NCI-H1930 (cell line): ENCODE measurements at places on chromosomes 3 and 15.

DNA sequence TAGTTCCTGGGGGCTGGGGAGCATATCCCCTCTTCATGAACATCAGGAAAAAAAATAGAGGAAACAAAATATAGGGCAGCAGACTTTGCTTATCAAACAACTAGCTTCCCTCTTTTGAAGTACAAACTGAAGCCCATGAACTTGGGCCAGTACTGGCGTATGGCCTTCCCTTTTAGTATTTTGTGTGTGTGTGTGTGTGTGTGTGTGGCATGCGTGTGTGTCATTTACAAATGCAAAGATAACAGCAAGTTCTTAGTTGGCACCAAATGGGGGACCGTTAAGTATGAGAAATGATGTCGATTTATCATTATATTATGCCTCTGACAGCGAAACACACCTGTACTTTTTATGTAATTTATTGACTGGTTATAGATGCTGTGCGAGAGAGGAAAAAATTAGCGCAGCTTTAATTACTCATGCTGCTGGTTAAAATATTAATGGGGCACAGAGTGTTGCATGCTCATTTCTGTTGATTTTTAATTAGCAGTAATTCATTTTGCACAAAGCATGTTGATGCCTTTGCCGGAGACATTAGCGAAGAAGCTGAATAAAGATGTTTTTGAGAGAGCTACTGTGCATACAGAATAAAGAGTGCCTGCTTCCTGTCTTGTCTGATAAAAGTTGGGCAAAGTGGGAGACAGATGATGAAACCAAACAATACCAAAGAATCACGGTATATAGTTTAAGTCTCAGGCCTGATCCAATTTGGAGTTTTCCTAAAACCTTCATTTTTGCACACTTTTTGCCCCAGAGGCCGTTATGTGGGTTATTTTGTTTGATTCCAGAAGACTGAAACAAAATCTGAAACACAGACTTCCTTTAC is 297.1 kb downstream of the SATB1 start:
- no peak for DNase-seq

DNA sequence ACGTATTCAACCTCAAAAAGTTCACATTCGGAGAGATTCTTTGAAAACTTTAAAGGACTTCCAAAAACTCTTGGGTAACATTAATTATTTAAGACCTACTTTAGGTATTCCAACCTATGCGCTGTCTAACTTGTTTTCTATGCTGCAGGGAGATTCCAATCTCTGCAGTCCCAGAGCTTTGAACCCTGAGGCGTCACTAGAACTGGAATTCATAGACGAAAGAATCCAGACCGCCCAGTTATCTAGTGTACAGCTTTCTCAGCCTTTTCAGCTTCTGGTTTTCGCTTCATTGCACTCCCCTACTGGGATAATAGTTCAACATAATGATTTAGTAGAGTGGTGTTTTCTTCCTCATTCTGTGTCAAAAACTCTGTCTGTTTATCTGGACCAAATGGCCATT is 711.3 kb downstream of the ROBO1 start:
- DNase-seq = no peak

- DNase-seq = no peak
Measured at GRCh38 chr3:15579051-15579450, 22.3 kb downstream of the HACL1 start.

DNA sequence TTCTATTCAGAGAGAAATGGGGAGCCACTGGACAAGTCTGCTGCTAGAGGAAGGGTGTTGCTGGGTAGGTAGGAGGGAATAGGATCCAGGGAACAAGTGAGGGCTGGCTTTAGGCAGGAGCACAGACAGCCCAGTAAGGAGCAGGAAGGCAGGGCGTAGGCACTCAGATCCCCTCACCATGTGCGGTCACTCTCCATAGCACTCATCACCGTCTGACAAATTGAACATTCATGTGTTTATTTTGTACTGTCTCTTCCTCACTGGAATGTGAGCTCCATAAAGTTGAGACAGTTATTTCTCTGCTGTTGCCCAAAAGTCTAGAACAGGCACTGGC is 24.2 kb upstream of the LRRC34 start:
- no peak for DNase-seq

- DNase-seq = no peak
Measured at GRCh38 chr3:185586686-185587039, 568 bp downstream of the SENP2 start.

DNA sequence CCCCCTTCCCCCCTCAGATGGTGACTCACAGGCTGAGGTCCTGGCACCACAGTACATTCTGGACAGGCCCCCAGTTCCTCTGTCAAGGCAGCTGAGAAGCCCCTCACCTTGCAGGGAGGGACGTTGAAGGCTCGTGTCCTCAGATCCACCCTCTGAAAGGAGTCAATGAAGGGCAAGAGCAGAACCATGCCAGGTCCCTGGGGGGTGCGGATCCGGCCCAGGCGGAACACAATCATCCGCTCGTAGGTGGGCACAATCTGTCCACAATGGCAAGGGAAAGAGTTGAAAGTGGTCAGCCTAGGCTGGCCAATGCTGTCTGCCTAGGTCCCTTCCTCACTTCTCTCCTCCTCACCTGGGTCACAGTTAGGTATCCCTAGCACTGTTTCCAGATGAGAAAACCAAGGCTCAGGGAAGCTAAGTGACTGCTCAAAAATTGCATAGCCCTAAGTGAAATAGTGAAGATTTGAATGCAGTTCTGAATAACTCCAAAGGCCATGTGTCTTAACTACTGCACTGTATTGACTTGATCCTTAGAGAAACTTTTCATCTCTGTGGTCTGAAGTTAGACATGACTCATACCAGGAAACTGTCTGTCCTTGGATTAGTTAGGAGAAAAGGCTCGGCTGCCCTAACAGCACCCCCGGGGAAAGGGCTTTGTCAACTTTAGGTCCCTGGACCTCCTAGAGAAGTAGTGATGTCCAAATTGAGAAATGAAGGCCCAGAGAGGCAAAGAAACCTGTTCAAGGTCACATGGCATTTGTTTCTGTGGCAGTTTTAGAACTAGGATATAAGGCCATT is 2.9 kb downstream of the STOML1 start:
- DNase-seq = no peak

DNA sequence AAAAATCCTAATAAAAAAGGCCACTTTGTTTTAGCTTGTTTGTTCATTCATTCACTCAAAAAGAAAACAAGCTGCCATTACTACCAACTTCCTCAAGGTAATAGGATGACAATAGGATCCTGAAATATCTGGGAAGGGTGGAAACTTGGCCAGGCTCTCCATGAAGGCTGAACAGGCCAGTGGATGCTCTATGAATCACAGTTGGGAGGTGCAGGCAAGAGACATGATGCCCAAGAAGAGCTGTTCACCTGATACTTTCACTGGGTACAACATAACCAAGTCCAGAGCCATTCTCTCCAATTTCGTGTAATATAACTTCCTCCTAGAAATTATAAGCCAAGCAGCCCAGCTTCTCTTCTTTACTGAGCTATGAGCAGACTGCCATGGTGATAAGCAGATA is 37.3 kb downstream of the NMNAT3 start:
- no peak for DNase-seq

DNA sequence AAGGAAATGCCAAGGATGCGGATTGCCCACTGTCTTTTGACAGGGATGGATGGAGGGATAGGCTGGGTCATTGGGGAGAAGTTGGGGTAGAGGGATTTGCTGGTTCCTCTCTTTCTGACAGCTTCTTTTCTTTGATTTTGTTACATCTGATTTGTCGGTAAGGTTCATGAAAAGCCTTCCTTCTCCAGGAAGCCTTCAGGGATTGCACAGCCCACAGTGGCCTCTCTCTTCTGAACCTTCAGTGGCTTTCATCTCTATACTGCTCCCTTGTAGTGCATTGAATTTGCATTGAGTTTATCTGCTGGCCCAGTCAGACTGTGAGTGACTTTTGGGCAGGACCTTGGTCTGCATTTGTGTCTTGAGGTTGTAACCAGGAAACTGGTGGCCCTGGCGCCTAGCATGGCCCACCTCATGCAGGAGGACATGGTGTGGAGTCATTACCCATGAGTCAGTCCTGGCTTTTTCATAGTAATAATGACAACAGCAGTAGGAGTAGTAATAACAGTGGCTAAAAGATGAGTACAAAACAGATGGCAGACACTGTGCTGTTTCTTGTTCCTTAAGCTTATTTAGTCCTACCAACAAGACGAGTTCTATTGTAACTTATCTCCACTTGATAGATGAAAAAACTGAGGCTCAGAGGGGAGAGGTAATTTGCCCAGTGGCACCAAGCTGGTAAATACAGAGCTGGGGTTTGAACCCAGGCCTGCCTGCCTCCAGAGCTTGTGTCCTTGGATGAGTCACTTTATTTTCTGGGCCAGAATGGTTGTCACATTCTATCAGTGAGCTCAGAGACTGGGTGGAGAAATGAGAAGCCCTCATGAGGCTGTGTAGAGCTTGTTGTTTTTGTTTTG is 28.4 kb downstream of the SMAD6 start:
- no peak for DNase-seq

GRCh38 chr15:33215941-33216872 is 21.7 kb upstream of the FMN1 start:
- DNase-seq = no peak

GRCh38 chr3:109553591-109554371 is 216.4 kb upstream of the DPPA4 start:
- no peak for DNase-seq

DNA sequence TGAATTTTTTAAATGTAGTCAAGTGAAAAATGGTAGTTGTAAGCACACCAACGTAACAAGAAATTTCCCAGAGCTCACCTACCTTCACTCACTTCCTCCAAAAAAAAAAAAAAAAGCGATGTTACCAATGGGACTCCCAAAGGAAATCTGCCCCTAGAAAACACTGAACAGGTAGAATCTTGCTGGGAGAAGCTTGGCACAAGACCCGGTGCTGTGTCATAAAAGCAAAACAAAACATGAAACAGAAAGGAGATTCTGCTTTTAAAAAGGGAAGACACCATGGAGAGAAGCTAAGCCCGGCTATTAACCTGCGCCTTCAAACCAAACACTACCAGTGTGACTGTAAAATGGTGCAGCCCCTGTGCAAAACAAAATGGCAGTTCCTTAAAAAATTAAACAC is 40.5 kb downstream of the PGPEP1L start:
- no peak for DNase-seq

DNA sequence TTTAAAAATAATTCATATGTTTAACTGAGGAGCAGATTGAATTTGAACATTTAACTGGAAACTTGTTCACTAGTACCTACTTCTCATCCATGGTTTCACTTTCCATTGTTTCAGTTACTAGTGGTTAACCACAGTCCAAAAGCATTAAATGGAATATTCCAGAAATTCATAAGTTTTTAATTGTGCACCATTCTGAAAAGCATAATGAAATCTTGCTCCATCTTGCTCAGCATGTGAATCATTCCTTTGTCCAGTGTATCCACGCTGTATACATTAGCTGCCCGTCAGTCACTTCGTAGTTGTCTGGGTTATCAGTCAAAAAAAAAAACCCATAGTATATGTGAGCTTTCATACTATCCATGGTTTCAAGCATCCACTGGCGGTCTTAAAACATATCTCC is 217.6 kb downstream of the TPRG1 start:
- no peak for DNase-seq

GRCh38 chr3:73399106-73399505 is 225.6 kb downstream of the PDZRN3 start:
- DNase-seq = no peak

- no peak for DNase-seq
Measured at GRCh38 chr3:25527801-25528200, 99.7 kb downstream of the RARB start.

DNA sequence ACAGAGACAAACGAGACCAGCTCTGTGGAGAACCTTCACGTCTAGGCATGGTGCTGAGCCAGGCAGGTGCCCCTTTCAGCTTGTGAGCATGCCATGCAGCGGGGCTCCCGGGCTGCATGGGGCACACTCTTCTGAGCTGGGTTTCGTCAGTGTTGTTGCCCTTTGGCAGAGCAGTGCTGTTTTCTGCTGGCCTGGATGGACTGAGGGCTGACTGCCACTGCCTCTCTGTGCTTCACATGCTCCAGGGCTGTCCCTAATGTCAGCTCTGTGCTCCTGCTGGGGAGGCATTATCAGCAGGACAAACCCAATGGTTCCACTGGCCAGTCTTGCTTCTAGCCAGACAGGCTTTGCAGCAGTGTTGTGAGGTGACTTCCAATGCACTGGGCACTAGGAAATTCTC is 9.5 kb downstream of the GASK1A start:
- DNase-seq = no peak

DNA sequence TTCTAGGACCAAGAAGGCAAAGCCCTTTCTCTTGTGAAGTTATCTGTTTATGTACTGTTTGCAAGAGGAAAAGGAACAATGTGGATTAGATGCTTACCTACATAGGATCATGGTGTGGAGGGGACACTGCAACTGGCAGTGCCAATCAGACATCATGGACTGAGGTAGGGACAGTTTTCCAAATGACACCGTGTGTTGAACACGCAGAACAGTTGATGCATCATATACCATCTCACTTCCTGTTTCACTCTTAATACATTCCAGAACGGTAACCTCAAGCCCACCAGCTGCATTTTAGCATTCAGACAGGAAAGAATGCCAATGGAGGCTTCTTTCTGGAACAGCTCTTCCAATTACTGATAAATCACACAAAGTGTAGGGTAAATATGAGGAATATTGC is 397.7 kb upstream of the LMCD1 start:
- no peak for DNase-seq

DNA sequence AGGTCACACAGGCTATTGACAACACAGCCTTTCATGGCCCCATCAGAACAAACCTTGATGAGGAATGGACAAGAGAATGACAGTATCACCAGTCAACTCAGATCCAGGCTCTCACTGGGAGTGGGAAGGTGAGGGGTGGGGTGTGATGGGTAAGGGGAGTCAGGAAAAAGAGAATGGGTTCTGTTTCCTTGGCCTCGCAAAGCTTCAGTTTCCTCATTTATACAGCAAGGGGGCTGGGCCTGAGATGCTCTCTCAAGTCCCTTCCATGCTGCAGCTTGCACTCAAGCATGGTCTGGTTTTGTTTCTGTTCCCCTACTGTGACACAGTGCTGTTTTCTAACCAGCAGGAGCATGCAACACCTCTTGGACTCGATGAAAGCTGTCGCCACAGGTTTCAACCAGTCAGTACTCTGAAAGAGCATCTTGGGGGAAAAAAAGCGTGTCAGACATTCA is 65.7 kb upstream of the IL12A start:
- DNase-seq = no peak
